ENCODE measurements at places on chromosomes 1 and 21.
A peak's percentile ranks its signal among the peaks of the same experiment; 100 is the strongest.

DNA sequence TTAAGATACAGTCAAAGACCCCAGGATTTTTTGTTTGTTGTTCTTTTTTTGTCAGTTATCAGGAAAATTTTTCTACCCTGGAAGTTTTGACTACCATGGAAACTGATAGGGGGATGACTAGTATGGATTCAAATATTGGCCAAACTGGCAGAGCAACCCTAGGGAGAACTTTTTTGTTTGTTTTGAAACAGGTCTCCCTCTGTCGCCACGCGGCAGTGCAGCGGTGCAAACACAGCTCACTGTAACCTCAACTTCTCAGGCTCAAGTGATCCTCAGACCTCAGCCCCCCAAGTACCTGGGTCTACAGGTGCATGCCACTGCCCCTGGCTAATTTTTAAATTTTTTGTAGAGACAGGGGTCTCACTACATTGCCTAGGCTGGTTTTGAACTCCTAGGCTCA is 46.6 kb downstream of the TOR3A start:
- no peak for ATAC-seq

DNA sequence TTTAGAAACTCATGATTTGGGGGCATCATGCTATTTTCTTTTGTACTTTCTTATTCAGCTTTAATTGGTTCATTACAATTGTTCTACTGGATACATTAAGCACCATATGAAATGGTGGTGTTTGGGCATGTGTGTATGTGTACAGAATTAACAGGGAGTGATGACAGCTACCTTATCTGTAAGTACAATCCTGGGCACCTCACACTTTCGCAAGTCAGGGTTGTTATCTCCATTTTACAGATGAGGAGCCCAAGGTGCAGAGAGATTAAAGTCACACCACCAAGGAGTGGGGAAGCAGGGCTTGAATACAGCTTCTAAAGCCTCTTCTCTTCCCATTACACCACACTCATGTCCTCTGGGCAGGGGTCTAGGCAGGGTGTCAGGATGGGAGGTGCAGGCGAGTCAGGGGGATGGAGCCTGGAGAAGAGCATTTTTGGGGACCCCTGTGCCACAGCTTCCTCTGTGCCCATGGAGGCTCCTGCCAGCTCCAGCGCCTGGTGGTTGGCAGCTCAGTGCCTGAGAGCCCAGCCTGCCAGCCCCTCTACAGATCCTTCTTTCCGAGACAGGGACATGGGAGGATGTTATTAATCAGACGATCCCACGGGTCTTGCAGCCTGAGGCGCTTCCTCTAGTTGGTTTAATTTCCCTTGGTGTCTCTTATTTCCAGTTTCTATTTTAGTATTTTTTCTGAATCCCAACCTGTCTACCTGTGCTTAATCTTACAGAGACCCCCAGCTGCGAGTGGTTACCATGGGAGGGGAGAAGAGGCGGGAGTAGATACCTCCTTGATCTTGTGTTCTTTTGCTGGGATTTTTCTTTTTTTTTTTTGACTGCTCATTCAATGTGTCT is 126.2 kb upstream of the CD34 start:
- ATAC-seq = no peak

- peak; percentile 18 for ATAC-seq
Observed at GRCh38 chr1:203609979-203610493, 16.6 kb upstream of the ATP2B4 start.

DNA sequence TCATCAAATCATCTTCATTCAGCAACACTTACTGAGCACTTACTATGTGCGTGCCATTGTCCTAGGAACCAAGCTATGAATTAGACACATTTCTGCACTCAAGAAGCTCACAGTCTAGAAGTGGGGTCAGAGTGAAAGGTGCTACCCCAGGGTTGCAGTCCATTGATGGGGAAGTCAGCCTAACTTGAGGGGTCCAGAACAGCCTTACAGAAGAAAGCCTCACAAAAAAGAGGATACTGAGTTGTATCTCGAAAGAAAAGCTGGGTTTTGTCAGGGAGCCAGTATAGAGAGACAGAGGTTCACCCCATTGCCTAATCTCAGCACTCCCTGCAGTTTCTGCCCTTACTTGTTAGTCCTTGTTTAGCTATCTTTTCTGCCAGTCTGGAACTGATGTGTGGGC is 153.1 kb upstream of the JUN start:
- no peak for ATAC-seq

DNA sequence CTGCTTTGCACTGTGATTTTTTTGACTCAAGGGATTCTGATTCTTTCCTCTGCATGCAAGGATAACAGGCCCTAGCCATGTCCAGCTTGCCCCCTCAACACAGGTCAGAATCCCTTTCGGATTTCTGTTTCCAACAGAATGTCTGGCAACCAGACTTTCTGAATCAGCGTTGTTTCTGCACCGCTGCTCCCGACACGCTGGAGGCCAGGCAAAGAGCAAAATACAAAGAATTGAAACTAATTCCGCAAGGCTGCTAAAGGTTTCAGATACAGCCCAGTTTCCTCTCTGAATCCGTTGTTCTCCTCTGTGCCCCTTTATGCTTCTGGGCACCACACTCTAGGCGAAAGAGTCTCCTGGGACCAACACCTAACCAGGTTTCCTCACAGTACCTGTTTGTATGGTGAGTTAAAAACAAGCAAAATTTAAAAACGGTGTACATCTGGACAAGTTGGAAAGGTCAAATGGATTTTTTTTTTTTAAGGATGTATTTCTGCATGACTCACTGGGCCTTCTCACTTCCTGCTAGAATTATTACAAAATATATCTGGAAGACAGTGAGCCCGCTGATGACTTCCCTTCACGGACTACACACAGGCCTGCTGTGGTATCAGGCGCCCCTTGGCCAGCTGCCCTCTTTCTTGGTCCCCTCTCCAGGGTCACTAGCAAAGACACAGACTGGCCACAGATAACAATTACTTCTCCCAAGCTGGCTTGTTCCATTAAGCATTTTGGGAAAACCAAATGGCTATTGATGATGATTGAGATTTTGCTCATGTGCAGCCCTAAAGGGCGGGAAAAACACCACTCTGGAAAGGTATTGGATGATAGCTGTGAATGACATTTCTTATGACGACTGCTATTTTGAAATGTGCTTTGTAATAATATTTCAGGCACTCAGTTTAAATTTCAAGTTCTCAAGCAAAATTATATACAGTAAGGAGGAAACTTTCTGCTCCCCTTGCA is 118.3 kb downstream of the TGFB2 start:
- peak; percentile 10 for ATAC-seq

GRCh38 chr1:164673584-164674214 is 114.7 kb downstream of the PBX1 start:
- ATAC-seq = no peak

Measured in SK-N-SH treated with all-trans-retinoic acid at 6 μM for 48 hours (cell line).